ENCODE measurements at places on chromosomes 3 and 15. TPM values are rescaled to one million over a fixed set of nuclear protein-coding genes. Genes with fewer than 3 reads are reported as not detected.

Gene P2RY12
- total RNA-seq: not detected

Gene CPLX3
- total RNA-seq: not detected

Gene KIF15
- 13.9 TPM for total RNA-seq

Gene GOLGA6D
- total RNA-seq: not detected

Gene BNIP2
- total RNA-seq: 63.2 TPM

Gene TLR9
- not detected for total RNA-seq

Gene AGBL1
- not detected for total RNA-seq

Gene HTR3E
- not detected for total RNA-seq

Gene FSIP1
- total RNA-seq: 0.16 TPM

Gene ANKRD63
- total RNA-seq: not detected

Gene PLCH1
- 1.0 TPM for total RNA-seq

Measured in mesangial cell (primary cell).